ACHN (cell line): ENCODE measurements at places on chromosomes 12 and 14.
A peak's percentile ranks its signal among the peaks of the same experiment; 100 is the strongest.

- no peak for DNase-seq
Measured at GRCh38 chr14:61253064-61253738, 27.9 kb downstream of the TMEM30B start.

DNA sequence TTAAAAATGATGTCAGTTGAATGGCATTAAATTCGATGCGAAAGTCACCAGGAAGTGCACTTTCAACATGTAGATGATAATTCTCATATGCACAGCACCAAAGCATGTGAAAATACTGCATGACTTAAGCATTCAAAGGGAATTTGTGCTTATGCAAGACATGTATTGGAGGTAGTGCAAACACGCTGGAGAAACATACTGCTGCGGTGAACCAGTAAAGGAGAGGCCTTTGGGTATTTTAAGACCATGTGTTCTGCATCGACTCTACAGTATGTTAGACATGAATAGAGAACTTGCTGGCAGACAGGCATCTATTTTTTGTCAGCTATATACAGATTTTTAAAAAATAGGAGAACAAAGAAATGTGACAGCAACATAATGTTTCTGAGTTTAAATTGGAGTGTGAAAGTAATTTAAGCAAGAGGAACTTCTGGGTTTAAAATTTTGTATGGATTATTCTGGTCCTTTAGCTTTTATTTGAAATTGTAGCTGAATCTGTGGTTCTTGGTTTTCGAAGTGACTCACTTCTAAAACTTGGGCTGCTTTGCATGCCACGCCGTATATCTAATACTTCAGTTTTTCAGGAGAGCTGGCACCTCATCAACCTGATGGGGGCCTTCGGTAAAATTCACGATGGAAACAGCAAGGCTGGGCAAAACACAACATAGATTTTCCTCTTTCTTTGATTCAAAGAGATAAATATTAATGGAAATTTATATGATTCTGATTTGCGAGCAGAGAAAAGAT lies 408.7 kb downstream of the APAF1 start:
- DNase-seq = no peak

DNA sequence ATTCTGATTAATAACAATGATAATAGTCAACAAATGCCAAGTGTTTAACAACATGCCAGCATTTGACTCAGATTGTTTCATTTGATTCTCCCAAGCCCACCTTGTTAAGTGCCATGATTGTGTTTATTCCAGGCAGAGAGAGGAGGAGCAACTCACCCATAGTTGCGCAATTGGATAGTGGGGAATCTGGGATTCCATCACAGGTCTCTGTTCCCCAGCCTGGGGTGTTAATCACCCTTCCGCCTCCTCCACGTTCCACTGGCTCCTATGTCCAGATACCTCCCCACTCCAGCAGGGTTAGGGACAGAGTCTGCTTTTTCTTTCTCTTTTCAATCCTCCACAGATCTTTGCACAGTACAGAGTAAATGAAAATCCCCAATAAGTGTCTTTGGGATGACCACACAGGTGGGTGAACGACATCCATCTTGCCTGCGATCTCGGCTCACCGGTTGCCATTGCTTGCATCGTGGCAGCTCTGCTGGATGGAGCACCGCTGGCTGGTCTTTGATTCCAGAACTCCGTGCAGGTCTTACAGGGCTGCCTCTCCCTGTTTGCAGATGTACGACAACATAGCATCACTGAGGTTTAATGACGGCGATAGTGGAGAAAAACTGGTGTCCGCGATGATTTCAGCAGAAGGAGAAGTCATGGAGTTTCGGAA lies 78.8 kb downstream of the DNAH10 start:
- no peak for DNase-seq

DNA sequence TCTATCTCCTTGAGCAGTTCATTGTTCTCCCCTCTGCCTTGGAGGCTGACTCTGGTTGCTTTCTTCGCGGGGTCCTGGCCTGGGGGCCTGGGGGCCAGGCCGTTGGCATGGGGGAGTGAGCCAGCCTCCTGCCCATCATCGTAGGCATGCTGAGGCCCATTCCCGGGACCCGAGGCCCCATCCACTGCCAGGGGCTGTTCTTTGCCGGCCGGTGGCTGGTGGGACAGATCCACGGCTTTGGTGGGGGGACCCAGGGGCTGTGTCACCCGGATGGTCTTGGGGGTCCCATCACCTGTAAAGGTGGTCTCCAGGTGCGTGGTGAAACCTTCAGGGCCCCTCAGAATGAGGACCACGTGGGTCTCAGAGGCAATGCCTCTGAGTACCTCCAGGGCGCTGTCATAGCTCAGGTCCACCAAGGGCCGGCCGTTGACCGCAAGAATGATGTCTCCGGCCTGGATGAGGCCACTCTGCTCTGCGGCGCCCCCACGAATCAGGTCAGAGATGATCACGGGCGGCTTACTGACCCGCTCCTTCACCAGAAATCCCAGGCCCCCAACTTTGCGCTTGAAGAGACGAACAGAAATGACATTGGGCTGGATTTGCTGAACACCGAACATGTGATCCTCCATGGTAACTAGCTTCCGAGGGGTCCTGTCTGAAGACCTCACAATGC lies 30.8 kb downstream of the NOS1 start:
- no peak for DNase-seq

DNA sequence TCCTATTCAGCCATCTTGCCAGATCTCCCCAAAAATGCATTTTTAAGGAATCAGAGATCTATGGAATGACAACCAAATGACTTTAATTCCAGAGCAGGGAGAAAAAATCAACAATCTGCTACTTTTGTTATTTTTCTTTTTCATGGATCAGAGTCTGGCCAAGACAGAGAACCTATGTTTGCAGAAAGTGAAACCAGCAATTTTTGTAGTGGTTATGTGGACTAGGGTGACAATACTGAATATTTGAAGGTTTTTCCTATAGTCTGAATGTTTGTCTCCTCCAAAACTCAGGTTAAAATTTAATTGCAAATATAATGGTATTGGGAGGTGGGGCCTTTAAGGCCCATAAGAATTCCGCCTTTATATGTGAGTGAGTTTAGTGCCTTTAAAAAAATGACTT lies 30.9 kb downstream of the KLRK1 start:
- no peak for DNase-seq

DNA sequence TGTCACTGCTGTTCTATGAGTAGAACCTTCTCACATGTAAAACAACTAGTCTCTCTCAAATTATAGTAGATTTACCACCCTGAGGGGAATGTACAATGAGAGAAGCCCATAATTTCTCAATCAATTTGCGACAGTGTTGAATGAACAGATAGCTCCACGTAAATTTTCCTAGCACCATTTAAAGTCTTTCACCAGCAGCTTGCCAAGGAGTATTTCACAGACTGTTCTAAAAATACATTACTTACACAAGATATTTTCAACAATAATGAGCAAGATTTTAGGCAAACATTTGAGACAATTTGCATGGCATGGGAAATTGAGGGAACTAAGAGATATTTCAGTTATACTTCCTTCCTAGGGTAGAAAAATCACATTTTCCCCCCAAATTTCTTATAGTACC lies 151.6 kb downstream of the KICS2 start:
- DNase-seq = no peak

DNA sequence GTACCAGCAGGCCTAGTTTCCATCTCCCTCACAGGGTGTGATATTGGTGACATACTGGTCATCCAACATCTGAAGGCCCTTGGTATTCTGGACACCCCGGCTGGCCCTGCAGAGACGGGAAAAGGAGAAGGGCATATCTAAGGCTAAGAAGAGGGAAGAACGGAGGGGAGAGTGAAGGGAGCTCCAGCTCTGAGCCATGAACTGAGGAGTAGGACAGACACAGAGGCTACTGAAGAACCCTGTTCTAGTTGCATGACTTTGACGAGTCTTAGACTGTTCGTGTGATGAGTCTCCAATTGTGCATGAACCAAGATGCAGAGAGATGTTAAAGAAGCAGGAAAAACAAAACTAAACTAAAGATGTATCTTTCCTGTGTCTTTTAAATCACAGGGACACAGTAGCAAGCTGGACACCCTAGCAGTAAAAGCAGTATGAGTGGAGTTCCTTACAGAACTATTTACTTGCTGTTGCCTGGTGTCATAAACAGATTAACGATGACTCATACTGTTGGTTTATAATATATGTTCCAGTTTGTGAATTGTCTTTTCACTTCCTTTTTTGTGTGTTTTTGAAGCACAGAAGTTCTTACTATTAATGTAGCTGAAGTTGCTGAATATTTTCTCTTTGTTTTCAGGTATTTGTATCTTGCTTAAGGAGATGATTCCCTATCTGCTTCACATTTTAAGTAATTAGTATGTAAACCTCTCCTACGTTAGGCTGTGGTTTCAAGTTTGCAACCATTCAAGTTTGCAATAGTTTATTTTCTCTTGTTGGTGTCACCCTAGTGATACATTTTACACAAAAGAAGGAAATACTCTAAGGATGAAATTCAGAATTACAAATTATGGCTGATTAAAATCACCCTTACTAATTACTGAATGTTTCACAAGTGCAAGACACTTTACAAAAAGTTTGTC lies 15.7 kb downstream of the FAR2 start:
- peak; percentile 13 for DNase-seq

DNA sequence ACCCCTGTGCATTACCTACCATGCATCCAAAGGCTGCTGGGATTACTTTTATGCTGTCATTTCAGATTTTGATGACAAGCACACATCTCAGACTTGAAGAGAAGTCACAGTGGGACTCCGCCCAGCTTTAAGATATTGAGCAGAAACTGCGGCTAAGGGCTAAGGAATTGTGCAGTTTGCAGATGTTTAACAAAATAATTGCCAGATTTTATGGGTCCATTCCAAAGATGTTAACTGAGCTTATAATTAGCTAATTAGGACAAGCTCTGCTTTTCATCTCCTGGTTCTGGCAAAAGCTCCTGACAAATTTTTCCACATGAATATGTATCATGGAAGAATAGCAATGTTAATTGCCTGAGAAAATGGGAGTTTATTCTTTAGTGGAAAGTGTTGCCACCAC lies 344.4 kb upstream of the ATXN7L3B start:
- no peak for DNase-seq

DNA sequence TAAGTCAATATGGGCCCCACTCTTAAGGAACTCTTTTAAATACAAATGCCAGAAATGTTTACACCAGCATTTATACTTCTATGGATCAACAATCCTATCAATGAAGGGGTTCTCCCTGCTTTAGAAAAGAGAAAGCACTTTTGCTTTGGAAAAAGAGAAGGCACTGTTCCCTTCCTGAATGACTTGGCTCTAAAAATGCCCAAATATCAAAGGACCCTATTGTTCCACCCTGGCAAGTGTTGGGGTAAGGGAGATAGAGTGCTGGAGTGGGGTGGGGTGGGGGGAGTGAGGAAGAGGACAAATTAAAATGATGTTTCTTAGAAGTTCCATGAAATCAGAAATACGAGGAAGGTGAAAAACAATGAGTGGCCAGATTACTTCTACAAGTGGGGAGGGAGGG lies 131.6 kb upstream of the GRIN2B start:
- no peak for DNase-seq

DNA sequence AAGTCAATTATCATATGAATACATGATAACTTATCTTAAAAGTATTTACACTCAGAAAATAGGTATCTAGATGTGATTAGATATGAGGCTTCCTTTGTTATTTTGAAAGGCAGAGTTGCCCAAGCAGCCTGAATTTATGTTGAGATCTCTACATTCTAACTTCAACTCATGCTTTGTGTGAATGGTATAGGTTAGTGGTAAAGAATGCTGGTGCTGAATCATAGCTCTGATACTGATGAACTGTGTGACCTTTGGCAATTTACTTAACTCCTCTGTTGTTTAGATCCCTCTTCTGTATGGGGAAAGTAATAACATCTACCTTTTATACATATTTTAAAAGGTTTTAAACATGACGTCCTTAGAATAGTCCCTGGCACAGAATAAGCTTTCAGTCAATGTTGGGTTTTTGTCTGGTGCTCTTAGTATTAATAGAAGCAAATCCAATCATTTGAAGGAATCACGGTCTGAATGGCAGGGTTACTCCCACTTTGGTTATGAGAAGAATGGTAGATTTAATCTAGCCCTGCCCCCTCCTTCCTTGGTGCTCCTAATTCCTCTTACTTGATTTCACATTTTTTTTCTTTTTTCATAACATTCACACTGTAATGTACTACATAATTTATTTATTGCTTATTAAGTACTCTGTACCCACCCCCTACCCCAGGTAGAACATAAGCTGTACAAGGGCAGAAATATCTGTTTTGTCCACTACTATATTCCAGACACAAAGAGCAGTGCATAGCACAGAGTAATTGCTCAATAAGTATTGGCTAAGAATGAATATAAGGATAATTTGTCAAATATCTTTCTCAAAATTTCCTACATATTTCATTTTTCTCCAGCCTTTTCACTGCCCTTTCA lies 203.3 kb upstream of the KRR1 start:
- DNase-seq = no peak

DNA sequence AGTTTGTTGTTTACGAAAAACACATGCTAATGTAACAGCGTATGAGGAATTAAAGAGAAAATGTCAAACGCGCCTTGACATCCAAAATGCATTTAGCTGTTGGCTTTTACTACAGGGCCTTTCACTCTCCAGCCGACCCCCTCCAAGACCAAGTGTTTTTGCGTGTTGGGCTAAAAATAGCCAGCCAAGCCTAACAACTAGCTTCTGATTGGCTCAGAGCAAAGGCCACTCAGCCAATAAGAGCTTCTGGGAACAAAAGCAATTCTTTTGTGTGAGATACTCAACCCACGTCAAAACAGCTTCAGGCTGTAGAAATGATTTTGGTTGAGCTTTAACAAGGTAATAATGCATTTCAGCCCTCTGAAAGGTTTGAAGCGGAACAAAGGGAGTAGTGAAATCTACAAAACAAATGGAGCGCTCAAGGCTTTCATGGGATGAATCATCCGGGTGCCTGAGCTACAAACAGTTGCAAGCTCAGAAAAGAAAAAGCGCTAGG lies 198.7 kb upstream of the DCN start:
- DNase-seq = peak; percentile 48

DNA sequence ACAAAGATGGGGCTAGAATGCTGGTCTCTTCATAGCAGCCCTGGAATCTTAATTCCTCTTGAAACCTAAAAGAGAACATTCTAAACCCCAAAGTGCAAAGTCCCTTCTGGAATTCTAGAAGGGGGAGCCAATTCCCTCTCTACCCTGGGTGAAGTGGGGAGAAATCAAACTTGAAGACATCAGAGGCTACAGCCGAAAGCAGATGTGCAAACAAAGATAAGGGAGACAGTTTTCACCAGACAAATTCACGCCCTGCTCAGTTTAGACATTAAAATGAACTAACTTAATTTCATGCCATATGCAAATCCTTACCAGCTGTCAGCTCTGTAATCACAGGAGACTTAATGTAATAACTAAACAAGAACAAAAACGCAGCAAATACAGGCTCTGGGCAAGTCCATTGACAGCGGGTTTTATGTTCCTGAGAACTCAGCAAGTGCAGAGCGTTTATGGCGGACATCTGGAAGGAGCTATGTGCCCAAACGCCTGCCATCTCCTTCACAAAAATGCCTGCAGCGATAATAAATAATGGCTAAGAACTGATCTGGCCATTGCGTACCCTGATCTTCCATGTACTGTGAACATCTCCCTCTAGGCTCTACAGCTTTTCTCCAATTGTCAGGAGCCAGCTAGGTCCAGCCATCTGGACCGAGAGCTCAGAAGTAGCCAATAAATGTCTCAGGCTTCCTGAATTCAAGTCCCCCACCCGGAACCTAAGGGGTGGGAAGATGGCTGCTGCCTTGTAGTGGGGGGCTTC lies 19.1 kb upstream of the FICD start:
- no peak for DNase-seq
